Aorta (tissue), 5 donors: ENCODE measurements at places on chromosomes 1 and 21.

DNA sequence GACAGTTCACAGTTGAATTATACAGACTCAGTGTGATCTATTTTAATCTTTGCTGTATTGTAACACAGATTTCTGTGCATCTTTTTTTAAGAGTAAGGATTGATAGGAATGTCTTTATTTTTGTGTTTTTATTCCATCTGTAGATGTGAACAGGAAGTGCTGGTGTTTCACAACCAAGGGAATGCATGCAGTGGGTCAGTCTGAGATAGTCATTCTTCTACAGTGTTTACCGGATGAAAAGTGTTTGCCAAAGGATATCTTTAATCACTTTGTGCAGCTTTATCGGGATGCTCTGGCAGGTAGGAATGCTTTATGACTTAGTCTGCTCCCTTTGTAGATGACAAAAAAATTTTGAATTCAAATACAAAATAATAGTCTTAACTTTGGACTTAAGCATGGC lies 84.5 kb downstream of the CC2D1B start:
- no peaks in the 10 kb centered on the region for H3K27me3 ChIP-seq
- H3K27ac ChIP-seq, result no peak overlapping the region
- no peaks in the 10 kb centered on the region for H3K4me1 ChIP-seq
- no peaks in the 10 kb centered on the region for H3K36me3 ChIP-seq

GRCh38 chr1:222909586-222909985 lies 94.7 kb downstream of the DISP1 start:
- no peaks in the 10 kb centered on the region for H3K4me1 ChIP-seq
- no peaks in the 10 kb centered on the region for H3K36me3 ChIP-seq
- H3K27me3 ChIP-seq, result no peaks in the 10 kb centered on the region
- no peak overlapping the region for H3K4me3 ChIP-seq
- no peak overlapping the region for H3K27ac ChIP-seq
- DNase-seq, result peak; percentile 60

- DNase-seq, result no peak
- H3K4me3 ChIP-seq, result no peak overlapping the region
- no peaks in the 10 kb centered on the region for H3K27me3 ChIP-seq
- no peak overlapping the region for H3K27ac ChIP-seq
- H3K4me1 ChIP-seq, result no peaks in the 10 kb centered on the region
These were observed 27.3 kb downstream of the WDR64 start for GRCh38 chr1:241679404-241679803.

DNA sequence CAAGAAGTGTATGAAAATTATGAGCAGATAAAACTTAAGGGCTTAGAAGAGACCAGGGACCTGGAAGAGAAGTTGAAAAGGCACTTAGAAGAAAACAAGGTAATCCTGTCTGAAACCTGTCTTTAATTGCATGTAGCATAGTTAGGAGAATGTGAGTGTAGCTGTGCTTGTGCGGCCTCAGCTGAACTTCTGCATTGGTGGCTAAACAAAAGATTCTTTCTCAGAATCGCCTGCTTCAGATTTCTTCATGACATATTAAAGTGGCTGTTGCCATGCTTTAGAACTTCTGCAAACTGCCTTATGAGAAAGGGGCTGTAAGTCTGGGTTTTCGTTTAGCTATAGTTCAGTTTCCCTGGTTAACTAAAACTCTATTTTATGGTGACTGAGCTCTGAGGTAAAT lies 94.5 kb downstream of the VPS26C start:
- H3K36me3 ChIP-seq, result no peaks in the 10 kb centered on the region
- H3K4me3 ChIP-seq, result no peak overlapping the region
- no peaks in the 10 kb centered on the region for H3K27me3 ChIP-seq
- no peak overlapping the region for H3K27ac ChIP-seq

DNA sequence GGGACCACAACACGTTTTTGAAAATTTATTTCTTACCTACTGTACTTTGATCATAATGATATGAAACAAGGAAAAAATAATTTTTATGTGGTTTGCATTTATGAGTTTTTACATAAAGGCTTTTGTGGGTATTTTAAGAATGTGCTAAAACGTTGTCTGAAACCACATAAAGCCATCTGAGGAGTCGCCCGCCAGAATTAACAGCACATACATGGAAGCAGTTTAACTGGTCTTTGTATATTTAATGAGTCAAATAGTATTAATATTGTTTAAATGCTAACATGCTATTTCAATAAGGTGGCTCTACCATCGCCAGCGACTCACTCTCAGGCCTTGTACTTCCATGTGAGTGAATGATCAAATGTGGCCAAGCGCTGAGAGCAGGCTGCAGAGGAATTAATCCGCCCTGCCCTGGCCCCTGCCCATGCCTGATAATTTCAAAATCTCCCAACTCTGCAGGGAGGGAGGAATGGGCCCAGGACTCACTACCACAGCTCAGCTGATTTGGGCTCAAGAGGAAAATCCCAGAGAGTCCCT lies 49.6 kb downstream of the SLC66A1 start:
- H3K36me3 ChIP-seq, result no peaks in the 10 kb centered on the region
- no peak for DNase-seq
- no peaks in the 10 kb centered on the region for H3K4me1 ChIP-seq
- H3K27ac ChIP-seq, result no peak overlapping the region
- H3K27me3 ChIP-seq, result no peaks in the 10 kb centered on the region
- no peak overlapping the region for H3K4me3 ChIP-seq

DNA sequence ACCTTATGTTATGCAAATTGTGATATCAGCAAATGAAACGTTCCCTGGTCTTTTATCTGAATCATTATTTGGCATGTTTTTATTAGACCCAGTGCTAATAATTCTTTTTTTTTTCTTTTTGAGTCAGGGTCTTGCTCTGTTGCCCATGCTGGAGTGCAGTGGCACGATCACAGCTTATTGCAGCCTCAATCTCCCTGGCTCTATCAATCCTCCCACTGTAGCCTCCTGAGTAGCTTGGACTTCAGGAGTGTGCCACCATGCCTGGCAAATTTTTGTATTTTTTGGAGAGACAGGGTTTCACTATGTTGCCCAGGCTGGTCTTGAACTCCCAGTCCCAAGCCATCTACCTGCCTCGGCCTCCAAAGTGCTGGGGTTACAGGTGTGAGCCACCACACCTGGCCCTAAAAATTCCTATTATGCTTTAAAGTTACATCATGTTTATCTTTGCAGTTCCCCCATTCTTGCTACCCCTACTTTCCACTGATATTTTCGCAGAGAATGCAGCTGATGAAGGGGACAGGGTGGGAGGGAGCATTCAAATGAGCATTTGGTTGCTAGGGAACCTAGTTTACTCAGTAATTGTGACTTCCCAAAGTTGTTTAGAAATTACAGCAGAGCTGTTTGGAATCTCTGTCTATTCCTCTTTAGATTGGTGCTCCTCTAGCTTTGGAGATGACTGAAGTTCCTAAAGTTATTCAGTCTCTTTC lies 18.4 kb downstream of the C1orf21 start:
- no peaks in the 10 kb centered on the region for H3K27me3 ChIP-seq
- H3K27ac ChIP-seq, result no peak overlapping the region
- no peaks in the 10 kb centered on the region for H3K36me3 ChIP-seq
- no peak for DNase-seq

GRCh38 chr21:34885125-34885524 lies 164.0 kb downstream of the RUNX1 start:
- peaks cover 2% of the 10 kb centered on the region for H3K4me1 ChIP-seq
- no peak overlapping the region for H3K4me3 ChIP-seq
- no peaks in the 10 kb centered on the region for H3K27me3 ChIP-seq
- no peak for DNase-seq
- H3K27ac ChIP-seq, result no peak overlapping the region
- H3K36me3 ChIP-seq, result no peaks in the 10 kb centered on the region

DNA sequence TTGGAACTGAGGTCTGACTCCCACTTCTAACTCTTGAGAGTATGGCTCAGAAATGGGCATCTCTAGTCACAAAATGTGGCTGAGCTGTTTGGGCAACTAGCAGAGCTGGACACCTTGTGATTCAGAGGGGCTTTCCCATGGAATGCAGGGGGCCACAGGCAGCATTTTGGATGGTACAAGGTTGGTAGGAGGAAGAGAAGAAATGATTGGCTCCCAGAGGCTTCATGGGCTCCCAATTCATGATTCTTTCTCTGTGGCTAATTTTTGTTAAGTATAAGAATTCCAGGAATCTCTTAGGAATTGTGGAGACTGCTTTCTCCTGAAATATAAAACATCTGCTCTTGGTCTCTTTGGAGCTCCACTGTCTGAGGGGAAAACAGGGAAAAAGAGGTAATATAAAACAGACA lies 49.7 kb downstream of the PBX1 start:
- no peak overlapping the region for H3K4me3 ChIP-seq
- H3K27ac ChIP-seq, result peak overlapping the region; percentile 24
- H3K27me3 ChIP-seq, result no peaks in the 10 kb centered on the region
- DNase-seq, result no peak
- H3K4me1 ChIP-seq, result peaks cover 4% of the 10 kb centered on the region

- H3K4me3 ChIP-seq, result no peak overlapping the region
- H3K27ac ChIP-seq, result no peak overlapping the region
- no peaks in the 10 kb centered on the region for H3K36me3 ChIP-seq
- DNase-seq, result no peak
- H3K4me1 ChIP-seq, result peaks cover 2% of the 10 kb centered on the region
These were observed 57.7 kb upstream of the NUF2 start for GRCh38 chr1:163263818-163264655.

DNA sequence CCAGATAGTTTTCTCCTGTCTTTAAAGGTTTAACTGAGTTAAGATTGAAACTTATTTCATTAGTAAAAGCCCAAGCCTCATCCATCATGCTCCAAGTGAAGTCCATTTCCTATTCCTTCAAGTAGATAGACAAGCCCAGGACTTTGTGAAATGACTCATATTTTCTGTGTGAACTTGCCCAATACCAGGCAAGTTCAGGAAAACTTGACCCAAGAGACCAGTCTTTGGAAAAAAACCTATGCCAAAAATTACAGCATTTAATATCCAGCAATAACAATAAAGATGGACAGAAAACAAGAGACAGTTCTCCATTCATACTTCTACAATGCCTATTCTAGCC lies 405 bp upstream of the RAB29 start:
- H3K27ac ChIP-seq, result no peak overlapping the region
- H3K36me3 ChIP-seq, result peaks cover 2% of the 10 kb centered on the region
- no peaks in the 10 kb centered on the region for H3K4me1 ChIP-seq
- DNase-seq, result no peak
- no peaks in the 10 kb centered on the region for H3K27me3 ChIP-seq

DNA sequence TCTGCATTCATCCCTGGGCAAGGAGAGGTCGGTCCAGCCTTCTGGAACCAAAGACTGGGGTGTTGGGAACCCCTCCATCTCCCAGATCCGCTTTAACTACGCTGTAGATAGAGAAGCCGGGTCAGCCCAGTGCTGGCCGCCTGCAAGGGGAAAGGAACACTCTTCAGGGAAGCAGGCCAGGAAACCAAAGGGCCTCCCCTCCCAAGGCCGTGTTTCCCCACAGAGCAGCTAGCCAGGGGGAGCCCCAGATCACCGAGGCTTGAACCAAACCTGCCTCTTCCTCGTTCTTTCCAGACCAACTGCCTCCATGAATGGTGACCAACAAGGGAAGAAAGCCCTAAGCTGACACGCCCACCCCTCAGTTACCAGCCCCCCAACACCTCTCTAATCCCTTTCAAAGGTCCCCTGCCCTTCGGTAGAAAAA lies 1.2 kb upstream of the CHD5 start:
- no peaks in the 10 kb centered on the region for H3K27me3 ChIP-seq
- DNase-seq, result no peak
- H3K36me3 ChIP-seq, result no peaks in the 10 kb centered on the region
- no peak overlapping the region for H3K27ac ChIP-seq

DNA sequence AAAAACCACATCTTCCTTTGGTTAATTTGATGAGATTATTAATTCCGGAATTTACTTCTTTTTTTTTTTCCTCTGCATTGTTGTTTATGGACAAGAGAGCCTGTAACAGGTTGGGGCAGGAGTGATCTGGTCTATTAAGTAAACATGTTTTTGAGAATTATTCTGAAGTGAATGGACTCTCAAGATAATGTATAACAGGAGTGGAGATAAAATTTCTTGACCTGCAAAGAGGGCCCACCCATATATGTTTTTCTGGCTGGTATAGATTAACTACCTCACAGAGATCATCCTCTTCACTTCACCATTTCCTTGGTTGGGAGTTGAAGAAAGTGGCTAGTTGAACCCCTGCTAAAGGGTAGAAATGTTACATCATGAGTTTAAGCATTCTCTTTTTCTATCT lies 10.7 kb downstream of the DDI2 start:
- H3K4me3 ChIP-seq, result no peak overlapping the region
- H3K4me1 ChIP-seq, result no peaks in the 10 kb centered on the region
- no peak for DNase-seq
- H3K27ac ChIP-seq, result no peak overlapping the region

DNA sequence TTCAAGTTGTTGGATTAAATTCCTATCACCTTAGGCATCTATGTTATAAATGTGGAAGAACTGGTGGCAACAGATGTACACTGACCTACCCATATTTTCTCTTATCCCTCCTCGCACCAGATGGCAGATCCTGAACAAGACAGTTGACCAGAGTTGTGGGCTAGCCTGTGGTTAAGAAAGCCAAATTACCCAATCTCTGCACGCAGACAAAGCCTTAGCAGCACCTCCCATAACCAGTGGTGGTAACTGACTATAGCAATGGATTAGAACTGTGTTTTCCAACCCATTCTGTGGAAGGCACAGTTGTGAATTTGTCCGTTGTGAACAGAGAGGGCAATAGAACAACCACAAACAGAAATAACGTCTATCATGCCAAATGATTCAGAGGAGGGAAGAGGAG lies 20.6 kb downstream of the ABCB10 start:
- H3K27ac ChIP-seq, result no peak overlapping the region
- DNase-seq, result no peak
- H3K4me1 ChIP-seq, result no peaks in the 10 kb centered on the region
- H3K27me3 ChIP-seq, result no peaks in the 10 kb centered on the region
- H3K4me3 ChIP-seq, result no peak overlapping the region

GRCh38 chr1:12083766-12084165 lies 20.7 kb downstream of the TNFRSF8 start:
- no peak overlapping the region for H3K27ac ChIP-seq

- no peaks in the 10 kb centered on the region for H3K36me3 ChIP-seq
- no peak overlapping the region for H3K4me3 ChIP-seq
- DNase-seq, result no peak
- no peaks in the 10 kb centered on the region for H3K27me3 ChIP-seq
- no peak overlapping the region for H3K27ac ChIP-seq
These were observed 30.2 kb downstream of the LAMB3 start for GRCh38 chr1:209621741-209622655.

- no peak for DNase-seq
- no peak overlapping the region for H3K27ac ChIP-seq
- H3K27me3 ChIP-seq, result no peaks in the 10 kb centered on the region
- no peaks in the 10 kb centered on the region for H3K36me3 ChIP-seq
- no peak overlapping the region for H3K4me3 ChIP-seq
- H3K4me1 ChIP-seq, result no peaks in the 10 kb centered on the region
These were observed 213.3 kb upstream of the DAB1 start for GRCh38 chr1:57637155-57637554.

DNA sequence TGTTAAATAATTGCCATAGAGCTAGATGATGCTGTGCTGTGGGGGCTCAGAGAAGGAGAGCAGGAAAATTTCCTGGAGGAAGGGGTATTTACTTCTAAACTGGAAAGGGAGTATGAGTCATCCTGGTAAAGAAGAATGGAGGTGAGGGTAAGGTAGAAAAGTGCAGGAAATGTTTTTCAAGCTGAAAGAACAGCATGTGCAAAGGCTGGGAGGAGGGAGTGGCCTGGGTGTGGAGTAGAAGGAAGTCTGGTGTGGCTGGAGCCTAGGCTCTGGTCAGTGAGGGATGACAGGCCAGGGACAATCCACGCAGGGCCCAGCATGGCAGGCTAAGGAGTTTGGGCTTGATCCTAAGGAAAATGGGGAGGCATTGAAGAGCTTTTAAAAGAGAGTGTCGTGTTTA lies 45.9 kb downstream of the MATN1 start:
- no peak overlapping the region for H3K4me3 ChIP-seq
- H3K27ac ChIP-seq, result no peak overlapping the region
- DNase-seq, result no peak
- no peaks in the 10 kb centered on the region for H3K4me1 ChIP-seq
